ENCODE measurements at places on chromosomes 11 and 22.

DNA sequence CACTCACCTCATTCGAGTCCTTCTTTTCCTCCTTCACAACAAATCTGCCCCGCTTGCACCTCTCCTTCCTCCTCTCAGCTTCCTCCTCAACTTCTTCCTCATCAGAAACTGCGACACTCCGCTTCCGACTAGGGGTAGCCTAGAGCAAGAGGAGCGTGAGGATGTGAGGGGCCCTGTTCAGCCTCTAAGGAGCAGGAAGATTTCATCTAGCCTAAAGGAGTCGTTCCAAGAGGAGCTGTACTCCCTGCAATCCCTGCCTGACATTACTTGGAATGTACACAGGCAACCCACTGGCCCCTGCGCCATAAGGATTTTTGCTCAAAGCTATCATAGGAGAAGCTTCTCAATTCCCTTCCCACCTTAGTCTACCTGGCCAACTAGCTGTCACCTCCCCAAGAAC, 34.5 kb downstream of the MORC2 start:
- no peak for ATAC-seq

DNA sequence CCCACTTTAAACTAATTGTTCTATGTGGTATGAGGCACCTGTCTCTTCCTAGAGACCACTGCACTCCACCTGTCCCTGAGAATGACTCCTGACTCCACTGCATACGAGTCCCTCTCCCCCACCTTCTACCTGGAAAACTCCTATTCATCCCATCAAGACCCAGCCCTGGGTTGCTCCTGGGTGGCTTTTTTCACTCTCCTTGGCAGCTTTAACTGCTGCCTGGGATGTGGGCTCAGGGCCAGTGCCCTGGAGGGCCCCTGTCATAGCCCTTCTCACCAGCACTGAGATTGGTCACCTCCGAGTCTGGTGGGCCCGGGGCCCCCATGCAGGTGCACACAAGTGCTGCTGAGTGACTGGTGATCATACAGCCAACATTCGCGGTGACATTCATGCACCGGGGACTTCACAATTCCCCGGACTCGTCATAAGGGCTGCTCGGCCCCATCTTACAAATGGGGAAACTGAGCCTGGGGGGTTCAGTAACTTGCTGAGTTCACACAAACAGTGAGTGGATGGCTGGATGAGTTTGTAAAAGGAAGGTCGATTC, 25.9 kb upstream of the TOLLIP start:
- no peak for ATAC-seq

- peak; percentile 70 for ATAC-seq
Observed at GRCh38 chr22:17368554-17369438, 464 bp upstream of the CECR2 start.

GRCh38 chr22:22687638-22688500, 43.5 kb downstream of the GGTLC2 start:
- peak; percentile 61 for ATAC-seq

DNA sequence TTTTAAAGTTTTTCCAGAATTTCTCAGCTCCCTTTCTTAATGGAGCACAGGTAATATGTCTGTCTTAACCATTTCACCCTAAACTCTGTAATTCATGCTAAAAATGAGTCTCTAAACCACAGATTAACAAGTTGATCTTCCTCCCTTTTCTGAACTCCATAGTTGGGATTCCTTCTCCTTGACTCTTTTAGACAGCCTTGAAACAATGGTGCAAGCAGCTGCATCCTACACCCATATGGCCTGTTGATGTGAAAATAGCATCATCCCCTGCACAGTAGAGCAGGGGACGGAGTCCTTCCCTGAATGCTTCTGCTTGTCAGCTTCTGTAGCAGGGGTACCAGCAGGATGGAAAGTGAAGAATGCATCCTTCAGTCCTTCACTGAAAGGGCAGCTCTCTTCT, 192.8 kb upstream of the SORL1-AS1 start:
- no peak for ATAC-seq

GRCh38 chr11:36729825-36730224, 131.8 kb upstream of the RAG2 start:
- no peak for ATAC-seq

- no peak for ATAC-seq
Observed at GRCh38 chr11:81420668-81421250, 1312.9 kb downstream of the FAM181B start.

DNA sequence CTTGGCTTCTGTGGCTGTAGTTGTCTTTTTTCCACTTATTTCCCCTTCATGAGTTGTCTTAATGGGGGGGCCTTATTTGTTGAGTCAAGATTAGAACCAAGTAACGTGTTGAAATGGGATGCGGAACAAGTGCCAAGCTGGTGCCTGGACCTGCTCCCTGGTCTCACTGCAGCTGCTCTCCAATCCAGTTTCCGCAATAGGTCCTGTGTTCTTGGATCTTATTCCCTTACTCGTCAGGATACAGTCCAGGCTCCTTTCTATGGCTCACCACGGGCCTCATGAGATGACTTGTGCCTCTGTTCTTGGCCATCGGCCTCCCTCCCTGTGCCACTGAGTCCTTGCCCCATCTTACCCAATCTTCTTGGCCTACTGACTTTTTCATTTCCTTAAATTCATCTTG, 159.6 kb upstream of the CADM1 start:
- ATAC-seq = no peak

DNA sequence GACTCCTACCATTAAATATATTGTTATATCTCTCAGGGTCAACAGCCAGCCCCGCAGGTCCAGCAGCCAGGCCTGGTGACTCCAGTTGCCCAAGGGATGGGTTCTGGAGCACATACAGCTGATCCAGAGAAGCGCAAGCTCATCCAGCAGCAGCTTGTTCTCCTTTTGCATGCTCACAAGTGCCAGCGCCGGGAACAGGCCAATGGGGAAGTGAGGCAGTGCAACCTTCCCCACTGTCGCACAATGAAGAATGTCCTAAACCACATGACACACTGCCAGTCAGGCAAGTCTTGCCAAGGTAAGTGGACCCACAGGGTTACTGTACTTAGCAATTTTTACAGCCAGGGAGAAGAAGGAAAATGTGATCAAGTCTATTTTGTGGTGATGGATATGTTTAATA, 35.1 kb downstream of the EP300 start:
- ATAC-seq = no peak

DNA sequence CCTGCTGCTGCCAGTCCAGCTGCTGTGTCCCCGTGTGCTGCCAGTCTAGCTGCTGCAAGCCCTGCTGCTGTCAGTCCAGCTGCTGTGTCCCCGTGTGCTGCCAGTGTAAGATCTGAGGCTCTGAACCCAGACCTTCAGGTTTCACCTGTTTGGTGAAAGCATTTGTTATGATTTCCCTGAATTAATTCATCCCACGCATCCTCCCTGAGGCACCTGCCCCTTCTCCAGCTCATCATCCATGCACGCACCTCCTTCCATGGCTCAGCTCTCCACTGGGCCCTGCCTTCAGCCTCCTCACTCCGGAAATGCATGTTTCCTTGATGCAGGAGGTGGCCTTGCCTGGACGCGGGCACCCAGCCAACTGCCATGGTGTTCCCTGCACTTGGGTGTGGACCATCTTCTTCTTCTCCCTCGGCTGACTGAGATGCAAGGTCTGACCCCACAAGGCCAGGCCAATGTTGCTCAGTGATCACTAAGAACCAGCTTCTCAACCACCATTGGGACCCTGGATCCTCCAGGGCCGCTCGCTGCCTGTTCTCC, 788 bp downstream of the KRTAP5-10 start:
- no peak for ATAC-seq

GRCh38 chr11:91823252-91823830, 401.3 kb upstream of the FAT3 start:
- no peak for ATAC-seq

DNA sequence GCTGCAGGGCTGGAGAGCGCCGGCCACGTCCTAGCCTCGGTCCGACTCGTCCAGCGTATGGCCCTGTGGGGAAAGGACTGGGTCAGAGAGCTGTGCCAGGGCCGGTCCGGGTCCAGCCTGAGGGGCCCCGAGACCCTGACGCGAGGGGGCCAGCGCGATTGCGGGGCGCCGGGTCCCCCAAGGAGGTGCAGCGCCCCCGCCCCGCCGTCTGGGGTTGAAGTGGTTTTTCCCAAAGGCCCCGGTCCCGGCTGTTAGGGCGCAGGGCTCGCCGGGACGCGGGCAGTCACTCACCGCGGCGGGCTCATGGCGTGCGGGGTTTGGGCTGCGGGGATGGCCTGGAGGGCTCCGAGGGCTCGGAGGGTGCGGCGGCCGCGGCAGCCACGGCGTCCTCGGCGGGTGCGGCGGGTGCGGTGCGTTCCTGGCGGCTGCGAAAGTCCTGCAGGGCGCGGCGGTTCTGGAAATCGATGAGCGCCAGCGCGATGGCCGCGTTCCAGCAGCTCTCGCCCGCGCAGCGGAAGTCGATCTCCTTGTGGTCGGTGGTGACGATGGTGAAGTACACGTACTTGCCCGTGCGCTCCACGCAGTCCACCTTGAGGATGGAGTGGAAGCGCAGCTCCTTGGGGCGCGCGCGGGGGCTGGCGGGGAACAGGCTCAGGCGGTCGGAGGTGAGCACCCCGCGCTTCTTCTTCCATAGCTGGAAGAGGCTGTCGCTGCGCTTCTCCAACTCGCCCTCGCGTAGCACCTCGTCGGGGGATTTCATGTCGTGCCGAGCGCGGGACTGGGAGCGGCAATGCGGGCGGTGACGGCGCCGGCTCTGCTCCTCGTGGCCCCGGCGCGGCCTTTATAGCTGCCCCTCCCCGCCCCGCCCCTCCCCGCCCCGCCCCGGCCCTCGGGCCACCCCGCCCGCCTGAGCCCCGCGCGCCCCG, at the start of gene PHLDA2:
Gene PHLDA2 (minus strand): TSS at position 816 of the 926 bp plus-strand sequence. CDS start 56 bp downstream, at position 760.
- ATAC-seq = peak; percentile 41

DNA sequence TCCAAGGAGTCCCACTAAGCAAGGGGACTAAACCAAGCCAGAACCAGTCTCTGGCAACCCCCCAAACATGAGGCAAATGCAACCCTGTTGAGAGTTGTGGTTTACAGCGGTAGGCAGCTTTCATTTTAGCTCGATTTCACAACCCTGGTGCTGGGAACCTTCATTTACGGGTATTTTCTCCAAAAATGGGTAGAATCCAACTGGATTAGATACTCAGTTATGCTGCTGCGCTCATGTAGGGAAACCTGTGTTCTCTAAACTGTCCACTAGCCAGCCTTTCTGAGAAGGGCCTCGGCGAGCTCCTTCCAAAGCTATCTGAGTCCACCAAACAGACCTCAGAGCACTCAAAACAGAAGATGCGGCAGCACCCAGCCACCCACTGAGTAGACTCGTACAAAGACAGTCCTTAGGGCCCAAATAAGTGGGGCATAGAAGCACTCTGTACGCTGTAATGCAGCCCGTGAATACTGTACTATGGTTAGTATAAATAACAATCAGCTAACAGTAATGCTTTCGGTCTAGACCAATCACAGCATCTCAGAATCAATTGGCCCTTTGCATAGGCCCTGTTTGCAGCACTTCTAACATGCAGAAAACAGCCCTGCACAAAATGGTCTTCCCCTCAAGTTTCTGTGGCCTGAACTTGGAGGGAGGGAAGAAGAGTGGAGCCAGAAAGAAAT, 104.7 kb downstream of the ETS1 start:
- ATAC-seq = peak; percentile 45

- ATAC-seq = no peak
Observed at GRCh38 chr11:62552485-62553079, 6.0 kb upstream of the AHNAK start.

- peak; percentile 68 for ATAC-seq
Observed at GRCh38 chr22:17098379-17098819, 13.6 kb downstream of the IL17RA start.

DNA sequence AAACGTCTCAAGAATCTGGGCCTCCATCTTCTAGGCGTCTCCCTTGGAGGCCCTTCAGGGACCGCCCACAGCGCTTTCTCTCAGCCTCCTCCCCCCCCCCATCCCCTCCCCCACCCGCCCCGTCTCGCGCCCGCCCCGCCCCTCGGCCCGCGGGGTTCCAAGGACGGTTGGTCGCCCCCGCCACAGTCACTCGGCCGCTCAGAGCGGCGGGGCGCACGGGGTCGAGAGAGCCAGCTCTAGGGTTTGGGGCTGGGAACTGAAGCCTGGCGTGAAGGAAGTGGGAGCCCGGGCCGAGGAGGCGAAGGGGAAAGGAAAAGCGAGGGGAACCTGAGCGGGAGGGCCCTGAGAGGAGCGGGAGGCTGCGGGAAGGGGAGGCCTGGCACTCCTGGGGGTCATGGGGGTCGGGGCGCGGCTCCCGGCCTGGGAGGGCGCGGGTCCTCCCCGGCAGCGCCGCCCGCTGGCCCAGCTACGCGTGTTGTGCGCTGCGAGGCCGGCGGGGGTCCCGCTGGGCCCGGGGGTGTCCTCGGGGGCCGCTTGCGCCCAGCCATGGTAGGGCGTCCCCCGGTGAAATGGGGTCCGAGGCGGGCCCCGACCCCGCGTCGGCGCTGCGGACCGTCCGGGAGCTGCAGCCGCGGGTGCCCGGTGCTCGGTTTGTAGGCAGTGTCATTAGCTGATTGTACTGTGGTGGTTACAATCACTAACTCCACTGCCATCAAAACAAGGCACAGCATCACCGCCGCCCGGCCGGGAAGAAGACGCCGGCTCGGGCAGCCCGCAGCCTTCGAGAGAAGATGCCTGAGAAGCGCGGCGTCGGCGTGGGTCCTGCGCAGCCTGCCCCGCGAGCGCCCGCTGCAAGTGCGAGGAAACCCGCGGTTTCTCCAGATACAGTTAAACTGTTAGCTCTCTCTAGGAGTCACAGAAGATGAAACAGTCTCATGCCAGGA, at the start of gene BTG4:
Gene BTG4 (minus strand): TSS at position 91 of the 944 bp plus-strand sequence. CDS start 13,610 bp downstream, outside the sequence.
- ATAC-seq = peak; percentile 28

- peak; percentile 19 for ATAC-seq
Observed at GRCh38 chr11:68342459-68343158, 30.2 kb downstream of the LRP5 start.

- no peak for ATAC-seq
Observed at GRCh38 chr11:73412308-73412707, 36.1 kb downstream of the RELT start.

GRCh38 chr11:73401217-73401923, 25.2 kb downstream of the RELT start:
- ATAC-seq = no peak

GRCh38 chr11:13944911-13945425, 17.6 kb upstream of the SPON1 start:
- ATAC-seq = no peak

DNA sequence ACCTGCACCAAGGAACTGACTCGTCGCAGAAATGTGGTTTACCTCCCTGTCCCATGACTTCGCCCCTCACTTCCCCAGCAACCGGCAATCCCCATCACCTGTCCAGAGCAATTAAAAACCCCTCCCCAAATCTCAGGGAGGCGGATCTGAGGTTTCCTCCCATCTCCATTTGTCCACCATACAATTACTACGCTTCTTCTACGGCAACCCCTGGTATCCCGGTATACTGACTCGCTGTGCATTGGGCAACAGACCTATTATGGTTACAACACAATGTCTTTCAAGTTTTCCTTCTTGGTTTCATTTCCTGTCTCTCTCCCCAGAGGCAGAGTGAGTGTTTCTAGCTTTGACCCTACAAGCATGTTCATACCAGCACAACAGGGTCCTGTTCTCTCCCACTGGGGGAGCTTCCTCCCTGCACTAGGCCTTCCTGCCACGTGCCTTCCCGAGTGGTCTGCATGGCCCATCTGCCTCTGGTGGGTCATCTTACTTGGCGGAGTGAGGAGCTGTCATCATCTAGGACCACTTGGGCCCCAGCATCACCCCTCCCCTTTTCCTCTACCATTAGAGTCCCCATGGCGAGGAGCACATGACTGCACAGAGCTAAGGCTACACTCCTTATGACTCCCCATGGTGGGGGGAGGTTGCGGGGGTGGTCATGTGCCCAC, 30.3 kb upstream of the NAP1L4 start:
- peak; percentile 46 for ATAC-seq
